ENCODE measurements at places on chromosomes 4 and X.

- no peak for DNase-seq
These were observed 515.3 kb upstream of the ARX start for GRCh38 chrX:25531096-25531495.

GRCh38 chr4:186032259-186032658 lies 36.7 kb upstream of the TLR3 start:
- no peak for DNase-seq

GRCh38 chr4:94746746-94747145 lies 11.0 kb upstream of the BMPR1B start:
- no peak for DNase-seq

GRCh38 chr4:88728146-88728545 lies 30.5 kb upstream of the NAP1L5 start:
- no peak for DNase-seq

DNA sequence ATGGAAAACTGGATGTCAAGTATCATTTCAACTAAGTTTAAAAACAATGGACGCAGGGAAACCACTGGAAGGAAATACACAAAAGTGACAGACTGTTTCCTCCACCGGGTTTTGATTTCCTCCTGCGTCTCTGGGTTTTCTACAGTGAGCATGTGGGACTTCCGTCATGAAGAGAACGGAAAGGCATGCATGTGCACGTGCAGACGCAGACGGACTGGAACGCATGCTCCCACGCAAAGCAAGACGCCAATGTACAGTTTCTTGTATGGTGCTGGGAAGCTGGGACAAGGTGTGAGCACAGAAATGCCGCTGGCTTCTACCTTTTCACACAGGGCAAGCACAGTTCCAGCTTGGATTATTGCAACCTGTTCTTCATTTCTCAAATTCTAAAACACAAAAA lies 30.3 kb upstream of the C4orf50 start:
- no peak for DNase-seq

DNA sequence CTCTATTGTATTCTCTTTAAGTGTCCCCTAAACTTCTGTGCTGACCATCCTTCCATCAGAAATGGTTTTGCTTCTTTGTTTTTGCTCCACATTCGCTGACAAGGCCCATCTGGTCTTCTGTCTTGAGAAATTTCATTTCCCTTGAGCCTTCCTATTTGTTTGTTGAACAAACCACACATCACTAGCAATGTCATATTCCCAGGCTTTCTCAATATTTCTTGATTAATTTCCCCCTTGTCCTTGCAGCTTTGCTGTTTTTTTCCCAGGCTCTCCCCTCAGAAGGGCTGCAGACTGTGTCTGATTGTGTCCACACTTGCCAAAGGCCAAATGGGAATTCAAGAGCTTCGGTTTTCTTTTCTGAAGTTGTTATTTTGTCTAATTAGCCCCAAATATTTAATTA lies 158.9 kb downstream of the MID1IP1 start:
- no peak for DNase-seq

- DNase-seq, result no peak
These were observed 193.7 kb upstream of the SPANXN4 start for GRCh38 chrX:142831961-142832530.

- no peak for DNase-seq
These were observed 148.0 kb upstream of the JADE1 start for GRCh38 chr4:128661479-128661878.

- no peak for DNase-seq
These were observed 296.8 kb upstream of the PABPC5 start for GRCh38 chrX:91137883-91138282.

GRCh38 chrX:21383546-21383945 lies 9.3 kb downstream of the CNKSR2 start:
- DNase-seq, result no peak

GRCh38 chrX:39731735-39732134 lies 366.0 kb downstream of the BCOR start:
- no peak for DNase-seq

- DNase-seq, result no peak
These were observed 171.6 kb upstream of the MAP3K15 start for GRCh38 chrX:19686876-19687275.

DNA sequence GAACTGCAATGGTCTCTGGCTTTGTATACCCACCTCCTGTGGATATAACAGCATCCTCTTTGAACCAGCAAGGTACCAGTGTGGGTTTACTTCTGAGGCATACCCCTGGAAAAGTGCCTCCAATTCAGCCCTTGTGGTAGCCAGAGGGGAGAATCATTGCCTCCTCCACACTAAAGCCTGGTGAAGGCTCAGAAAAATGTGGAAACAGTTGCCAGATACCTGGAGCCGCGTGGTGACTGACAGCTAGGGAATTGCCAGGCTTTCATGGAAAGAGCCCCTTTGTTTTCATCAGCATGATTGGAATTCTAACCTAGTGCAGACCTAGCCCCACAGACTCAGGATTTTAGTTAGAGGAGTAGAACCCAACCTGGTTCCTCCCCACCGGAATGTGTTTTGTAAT lies 168.6 kb upstream of the KLF3 start:
- no peak for DNase-seq

DNA sequence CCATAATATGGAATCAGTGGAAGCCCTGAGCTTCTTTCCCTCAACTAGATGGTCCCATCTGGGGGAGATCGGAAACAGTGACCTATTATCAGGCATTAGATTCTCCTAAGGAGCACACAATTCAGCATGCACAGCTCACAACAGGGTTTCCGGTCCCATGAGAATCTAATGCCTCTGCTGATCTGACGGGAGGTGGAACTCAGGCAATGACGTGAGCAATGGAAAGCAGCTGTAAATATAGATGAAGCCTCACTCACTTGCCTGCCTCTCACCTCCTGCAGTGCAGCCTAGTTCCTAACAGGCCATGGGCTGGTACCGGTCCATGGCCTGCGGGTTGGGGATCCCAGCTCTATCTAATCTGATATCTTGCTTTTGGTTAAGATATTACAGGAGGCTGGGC lies 88.9 kb downstream of the COX7B2 start:
- DNase-seq, result no peak

GRCh38 chrX:8607326-8607725 lies 124.6 kb downstream of the ANOS1 start:
- peak; percentile 4 for DNase-seq

DNA sequence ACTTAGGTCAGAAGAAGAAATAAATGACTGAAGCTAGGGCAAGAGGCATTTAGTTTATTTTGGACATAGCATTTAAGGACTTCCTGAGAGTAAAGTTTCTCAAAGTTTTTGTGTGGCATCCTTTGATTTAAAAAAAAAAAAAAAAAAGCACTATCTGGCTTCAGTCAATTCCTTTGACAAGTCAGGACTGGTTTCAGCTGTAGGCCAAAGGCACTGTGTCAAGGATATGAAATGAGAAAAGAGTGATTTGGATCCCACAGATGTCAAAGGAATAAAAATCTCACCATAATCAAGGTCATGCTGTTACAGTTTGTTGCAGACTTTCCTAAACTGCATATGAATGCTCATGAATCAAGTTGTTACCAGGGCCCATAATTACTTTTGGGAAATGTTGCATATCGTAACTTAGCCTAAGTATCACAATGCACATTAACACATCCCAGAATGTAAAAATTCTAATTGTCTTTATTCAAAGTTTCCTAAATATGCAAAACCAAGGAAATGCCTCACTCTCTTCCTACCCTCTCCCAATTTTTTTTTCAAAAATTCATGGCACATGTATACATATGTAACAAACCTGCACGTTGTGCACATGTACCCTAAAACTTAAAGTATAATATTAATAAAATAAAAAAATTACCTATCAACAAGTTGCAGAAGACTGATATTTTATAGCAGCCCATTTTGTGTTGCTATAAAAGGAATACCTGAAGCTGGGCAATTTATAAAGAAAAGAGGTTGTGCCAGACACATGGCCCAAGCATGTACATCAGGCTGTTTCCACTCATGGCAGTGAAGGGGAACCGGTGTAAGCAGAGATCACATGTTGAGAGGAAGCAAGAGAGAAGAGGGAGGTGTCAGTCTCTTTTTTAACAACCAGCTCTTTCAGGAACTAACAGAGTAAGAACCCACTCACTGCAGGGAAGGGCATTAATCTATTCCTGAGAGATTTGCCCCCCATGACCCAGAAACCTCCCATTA lies 33.7 kb upstream of the ADAMTS3 start:
- DNase-seq, result no peak

DNA sequence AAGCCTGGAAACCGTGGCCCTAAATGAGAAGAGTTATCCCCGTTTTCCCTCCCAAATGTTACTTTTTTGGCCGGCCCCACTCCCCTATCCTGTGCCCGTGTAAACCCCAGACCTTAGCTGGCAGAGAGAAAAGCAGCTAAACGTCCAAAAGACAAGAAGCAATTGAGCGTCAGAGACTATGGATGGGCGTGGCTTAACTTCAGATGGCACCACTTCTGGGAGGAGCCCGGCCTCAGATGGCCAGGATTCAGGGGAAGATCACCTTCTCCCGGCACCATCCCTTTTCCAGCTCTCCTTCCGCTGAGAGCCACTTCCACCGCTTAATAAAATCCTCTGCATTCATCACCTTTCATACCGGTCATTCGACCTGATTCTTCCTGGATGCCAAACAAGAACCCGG lies 350.1 kb upstream of the PCDH7 start:
- no peak for DNase-seq

DNA sequence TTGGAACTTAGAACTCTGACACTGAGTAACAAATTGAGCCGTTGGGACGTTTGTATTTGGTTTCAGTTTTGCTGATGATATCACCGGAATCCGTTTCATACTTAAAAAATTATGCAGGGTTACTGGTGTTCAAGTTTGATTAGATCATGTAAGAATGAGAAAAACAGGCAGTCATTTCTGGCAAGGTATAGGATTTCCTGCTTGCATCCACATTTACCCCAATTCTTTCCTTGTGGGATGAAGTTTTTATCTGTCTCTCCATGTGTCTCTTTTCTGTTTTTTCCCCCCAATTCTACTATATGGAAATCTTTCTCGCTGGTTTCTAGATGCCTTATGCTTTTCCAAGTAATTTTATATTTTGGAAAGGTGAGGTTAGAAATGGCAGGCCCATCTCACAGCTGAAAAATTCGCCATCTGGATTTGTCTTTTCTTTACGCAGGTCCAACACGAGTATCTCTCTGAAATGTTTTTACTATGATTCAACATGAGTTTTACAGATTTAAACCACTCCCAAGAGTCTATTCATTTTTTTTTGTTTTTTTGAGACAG lies 197.9 kb downstream of the SHOX start:
- DNase-seq, result no peak

DNA sequence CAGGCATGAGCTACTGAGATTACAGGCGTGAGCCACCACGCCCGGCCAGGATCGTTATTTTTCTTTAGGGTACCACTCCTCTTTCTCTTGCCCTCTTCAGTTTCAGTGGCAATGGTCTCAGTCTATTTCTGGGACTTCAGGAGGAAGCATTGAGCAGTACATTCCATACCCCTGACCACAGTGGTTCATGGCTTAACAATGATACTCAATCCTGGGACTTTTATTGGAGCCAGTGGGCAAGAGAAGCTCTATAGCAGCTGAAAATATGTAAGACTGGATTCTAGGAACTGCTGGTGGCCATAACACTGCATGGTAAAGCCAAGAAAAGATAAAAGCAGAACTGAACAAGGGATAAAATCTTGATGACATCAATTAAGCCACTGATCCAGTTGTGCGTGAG lies 5.8 kb upstream of the CCNA2 start:
- no peak for DNase-seq

- DNase-seq, result no peak
These were observed 232.7 kb downstream of the ARHGAP24 start for GRCh38 chr4:85707611-85708010.

- DNase-seq, result no peak
These were observed 145.4 kb upstream of the MAP3K15 start for GRCh38 chrX:19660604-19661255.

DNA sequence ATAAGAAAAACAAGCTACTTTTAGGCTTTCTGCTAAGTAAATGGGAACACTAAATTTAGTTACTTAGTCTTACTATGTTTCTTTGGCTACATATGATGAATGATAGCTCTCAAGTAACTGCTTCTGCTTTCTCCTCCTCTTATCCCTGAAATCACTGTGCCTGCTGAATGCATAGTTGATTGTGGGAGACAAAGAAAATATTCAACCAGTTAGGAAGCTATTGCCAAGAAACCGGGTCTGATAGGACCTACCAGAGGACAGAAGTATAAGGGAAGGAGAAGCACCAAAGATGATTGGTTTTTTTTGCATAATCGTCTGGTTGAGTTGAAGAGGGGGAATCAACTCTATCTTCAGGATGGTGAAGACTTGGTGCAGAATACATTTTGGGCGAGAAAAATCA lies 28.0 kb upstream of the NDUFC1 start:
- no peak for DNase-seq

DNA sequence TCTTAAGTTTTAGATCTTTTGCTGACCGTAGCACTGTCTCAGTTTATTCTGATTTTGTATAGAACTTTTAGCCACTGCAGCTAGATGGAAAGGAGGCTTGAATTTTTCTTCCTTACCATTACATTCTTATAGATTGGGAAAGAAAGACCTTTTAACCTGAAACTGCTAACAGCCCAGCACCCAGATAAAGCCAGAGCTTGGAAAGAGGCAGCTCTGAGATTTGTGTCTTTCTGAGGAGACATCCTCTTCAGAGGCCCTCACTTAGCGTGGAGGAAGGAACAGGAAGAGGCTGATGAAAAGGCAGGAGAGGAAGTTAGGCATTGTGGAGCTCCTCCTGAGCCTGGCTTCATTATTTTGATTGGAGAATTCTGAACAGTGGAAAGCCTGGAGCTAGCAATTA lies 35.1 kb downstream of the ATG4A start:
- DNase-seq, result no peak

DNA sequence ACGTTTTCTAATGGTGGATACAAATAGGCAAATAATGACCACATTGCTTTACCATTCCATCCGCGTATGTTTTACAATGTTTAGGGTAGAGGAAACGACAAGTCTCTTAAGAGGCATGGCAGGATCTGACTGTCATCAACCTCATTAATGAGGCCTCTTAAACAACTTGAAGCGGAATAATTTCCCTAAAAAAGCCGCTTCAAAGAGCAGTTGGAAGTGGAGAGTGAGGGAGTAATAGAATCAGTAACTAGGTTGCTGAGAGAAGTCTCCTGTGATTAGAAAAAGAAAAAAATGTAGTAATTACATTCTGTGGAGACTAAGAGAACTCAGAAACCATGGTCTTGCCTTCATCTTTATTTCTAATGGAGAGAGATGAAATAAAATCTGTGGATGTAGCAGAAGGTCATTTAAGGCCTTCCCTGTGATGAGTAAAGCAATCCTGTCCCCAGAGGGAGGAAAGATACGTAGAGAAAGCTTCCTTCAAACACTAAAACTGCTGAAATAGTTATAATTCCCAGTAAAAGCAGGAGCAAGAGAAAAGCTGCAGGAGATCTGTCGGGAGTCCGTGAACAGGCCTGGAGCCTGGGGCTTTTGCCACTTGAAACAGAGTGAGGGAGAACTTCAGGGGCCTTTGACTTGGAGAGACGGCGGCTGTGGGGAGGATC lies 11.1 kb upstream of the SEPSECS start:
- no peak for DNase-seq

GRCh38 chr4:158818560-158819140 lies 49.8 kb downstream of the FNIP2 start:
- no peak for DNase-seq

All from urothelium cell line (cell line).